ENCODE measurements at places on chromosomes 1 and 21.

GRCh38 chr1:219302697-219303096, 129.0 kb downstream of the LYPLAL1 start:
- DNase-seq: no peak

DNA sequence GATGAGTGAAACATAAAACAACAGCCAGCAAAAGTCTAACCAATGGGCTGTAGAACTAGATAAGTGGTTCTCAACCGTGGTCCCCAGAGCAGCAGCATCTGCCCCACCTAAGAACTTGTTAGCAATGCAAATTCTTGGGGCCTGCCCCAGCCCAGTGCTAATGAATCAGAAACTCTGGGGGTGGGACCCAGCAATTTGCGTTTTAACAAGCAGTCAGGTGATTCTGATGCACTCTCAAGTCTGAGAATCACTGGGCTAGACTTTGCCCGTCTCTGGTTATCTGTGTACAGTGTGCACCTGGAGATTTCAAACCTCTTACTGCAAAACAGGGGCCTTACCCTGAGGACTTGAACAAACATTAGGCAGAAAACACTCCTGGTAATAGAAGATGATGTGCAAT, 66.5 kb downstream of the PLXNA2 start:
- DNase-seq: no peak

GRCh38 chr1:10760566-10761502, 35.6 kb downstream of the CASZ1 start:
- DNase-seq: no peak

GRCh38 chr1:159229896-159230295, 25.2 kb downstream of the ACKR1 start:
- no peak for DNase-seq

GRCh38 chr1:182056601-182057366, 4.7 kb downstream of the ZNF648 start:
- no peak for DNase-seq

DNA sequence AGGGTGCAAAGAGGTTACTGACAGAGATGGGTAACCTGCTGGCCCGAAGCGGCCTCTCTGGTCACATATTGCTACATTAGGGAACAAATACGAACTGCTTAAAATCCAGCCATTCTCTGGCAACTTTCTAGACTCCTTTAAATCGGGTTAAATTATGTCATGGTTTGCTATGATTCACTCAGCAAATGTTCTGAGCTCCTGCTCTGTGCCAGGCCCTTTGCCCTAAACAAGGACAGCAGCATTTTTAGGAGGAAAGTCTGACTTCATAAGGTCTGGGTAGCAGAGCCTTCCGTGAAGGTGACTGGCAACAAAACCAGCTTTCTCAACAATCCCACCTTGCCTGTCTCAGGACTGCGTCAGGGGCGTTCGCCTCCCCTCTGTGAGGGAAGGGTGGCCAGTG, 15.4 kb downstream of the ZP4 start:
- DNase-seq: no peak

GRCh38 chr21:36663033-36663855, 35.7 kb upstream of the SIM2 start:
- DNase-seq: no peak

DNA sequence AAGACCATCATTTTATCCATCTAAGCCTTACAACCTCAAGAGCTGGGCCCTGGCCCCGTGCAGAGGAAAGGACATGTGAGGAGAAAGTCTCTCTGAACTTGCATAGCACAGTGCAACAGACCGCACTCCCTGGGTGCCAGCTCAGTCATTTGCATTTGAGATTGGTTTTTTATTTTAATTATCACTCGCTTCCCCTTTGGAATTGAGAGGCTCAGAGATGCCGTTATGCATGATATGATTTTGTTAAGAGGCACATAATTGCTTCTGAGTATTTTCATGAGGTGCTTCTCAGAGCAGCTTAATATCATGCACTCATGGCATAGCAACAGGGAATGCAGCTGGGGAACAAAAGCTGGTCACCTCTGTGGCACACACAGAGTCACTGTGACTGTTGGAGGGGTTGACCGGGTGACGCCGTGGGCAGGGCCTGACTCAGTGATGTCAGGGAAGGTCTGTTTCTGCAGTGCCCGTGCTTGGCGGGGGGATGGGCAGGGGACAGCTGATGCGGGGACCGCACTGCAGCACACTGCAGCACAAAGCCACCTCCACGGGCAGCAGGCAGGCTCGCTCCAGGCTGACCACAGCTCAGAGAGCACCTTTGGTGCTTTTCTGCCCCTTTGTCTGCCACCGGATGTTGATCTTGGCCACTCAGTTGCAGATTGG, 43.2 kb upstream of the VAMP3 start:
- no peak for DNase-seq

DNA sequence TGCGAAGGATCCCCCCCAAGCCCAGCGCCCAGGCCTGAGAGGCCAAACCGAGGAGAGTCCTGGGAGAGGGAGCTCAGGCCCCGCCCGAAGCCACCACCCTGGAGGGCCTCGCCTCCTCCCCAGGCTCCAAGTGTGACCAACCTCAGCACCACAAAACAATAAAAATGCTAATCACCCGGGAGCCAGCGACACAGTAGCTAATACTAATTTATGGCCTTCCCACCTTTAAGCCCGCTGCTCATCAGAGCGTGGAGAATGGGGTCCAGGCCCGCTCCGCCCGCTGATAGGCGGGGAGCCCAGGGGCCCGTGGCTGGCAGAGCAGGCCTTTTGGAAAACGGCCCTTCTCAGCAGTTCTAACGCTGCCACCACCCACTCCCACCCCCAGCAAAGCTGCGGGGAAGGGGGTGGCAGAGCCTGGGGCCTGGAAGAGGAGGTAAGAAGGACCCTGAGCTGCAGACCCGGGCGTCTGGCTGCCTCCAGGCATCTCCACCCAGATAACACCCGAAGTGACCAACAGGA, 20.4 kb upstream of the TAS1R2 start:
- DNase-seq: no peak

DNA sequence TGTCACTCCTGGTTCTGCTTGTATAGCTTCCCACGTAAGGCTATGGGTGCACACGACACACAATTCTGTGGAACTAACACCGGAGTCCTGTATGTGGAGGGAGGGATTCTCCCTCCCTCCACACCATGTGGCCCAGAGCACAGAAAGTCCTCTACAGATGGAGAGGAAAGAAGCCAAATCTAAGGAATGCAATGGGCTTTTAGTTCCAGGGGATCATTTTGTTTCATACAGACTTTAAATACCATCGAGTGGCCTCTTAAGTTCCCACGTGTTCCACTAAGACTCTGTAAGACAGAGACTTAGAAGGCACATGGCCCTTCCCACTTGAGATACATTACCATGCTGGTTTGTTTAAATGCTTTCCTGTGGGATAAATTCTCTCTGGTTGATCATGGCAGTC, 156.0 kb downstream of the TGFB2 start:
- DNase-seq: no peak

DNA sequence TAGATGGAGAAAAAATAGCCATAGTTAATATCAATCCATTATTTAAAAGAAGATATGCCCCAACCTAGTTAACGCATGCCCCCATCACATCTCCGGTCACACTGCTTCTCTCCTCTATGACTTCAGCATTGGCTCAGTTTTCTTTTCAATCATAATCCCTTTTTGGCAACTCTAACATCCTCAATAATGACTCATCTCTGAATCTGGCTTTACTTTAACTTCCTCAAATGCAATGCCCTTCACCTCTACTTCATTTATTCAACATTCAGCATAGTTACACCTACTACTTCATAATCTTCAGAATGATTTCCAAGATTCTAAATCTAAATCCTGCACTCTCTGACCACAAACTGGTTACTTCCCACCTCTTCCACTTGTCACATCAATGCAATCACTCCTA, 417.3 kb downstream of the USH2A start:
- DNase-seq: no peak

DNA sequence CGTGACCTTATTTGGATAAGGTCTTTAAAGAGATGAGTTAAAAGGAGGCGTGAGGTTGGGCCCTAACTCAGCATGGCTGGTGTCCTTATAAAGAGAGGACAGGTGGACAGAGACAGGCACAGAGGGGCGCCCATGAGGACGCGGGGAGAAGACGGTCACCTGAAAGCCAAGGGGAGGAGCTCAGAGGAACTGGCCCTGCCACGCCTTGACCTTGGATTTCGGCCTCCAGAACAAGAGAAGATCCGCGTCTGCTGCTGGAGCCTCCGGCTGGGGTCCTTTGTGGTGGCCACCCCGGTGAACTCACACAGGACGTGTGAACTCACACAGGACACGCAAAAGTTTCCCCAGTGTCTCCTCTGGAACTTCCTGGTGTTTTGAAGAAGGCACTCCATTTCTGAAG, 122.7 kb downstream of the SIK1 start:
- peak; percentile 15 for DNase-seq

- DNase-seq: no peak
Measured at GRCh38 chr21:41726058-41726558, 40.7 kb downstream of the RIPK4 start.

DNA sequence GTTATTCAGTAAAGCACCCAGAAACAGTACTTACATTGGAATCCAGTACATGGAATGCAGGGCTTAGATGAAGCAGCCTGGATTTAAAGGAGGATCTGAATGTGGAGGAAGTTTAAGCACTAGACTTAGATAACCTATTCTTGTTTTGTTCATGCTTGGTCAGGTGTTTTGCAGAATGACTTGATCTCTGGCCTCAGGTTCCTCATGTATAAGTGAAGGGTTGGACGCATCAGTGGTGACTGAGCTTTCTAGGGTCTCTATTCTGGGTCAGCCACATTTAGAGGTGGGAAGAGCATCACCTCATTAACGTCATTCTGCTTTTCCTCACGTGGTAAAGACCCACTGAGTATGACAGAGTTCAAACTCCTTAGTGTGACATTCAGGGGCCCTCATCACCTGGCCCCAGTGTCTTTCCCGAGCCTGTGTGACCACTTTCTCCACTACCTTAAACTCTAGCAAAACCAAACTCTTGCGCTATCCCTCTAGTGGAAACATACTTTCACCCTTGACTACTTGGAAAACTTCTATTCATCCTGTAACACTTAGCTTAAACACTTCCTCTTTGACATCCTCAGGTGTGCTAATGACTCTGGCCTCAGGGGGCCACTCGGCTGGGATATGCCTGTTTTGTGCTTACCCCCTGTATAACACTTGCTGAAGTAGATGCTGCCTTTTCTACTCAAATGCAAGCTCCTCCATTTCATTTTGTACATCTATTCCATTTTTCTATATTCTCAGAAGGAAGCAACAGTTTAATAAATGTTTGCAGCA, 871 bp upstream of the ERICH3 start:
- no peak for DNase-seq

DNA sequence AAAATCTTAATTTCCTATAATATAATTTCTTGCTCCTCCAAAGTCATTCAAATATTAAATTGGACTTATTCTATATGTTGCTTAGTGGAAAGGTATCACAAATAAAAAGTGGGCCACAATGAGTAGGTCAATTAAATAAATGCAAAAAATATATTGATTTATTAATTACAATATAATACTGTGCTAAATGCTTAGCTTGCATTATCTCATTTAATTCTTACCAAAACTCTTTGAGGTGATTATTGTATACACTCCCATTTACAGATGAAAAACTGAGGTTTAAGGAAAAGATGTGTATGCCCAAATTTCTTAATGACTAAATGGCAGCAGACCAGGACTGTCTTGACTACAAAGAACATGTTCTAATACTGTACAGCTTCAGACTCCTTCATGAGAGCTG, 325.3 kb upstream of the SGIP1 start:
- no peak for DNase-seq

DNA sequence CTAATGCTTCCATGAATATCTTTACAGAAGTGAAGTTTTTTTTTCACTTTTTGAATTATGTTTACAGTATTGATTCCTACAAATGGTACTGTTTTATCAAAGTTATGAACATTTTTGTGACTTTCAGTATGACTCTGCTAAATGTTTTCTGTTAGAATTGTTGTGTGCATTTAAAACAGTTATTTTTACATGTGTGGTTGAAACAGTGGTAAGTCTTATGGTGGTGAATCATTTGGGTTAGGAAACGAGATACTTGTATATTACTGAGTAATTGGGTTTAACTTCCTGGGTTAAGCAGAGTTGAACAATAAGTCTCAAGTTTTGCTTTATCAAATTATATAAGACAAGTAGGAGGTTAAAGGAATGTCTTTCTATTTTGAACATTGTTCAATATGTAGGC, 66.8 kb downstream of the VPS13D start:
- DNase-seq: no peak

- no peak for DNase-seq
Measured at GRCh38 chr1:163537809-163538208, 216.1 kb downstream of the NUF2 start.

DNA sequence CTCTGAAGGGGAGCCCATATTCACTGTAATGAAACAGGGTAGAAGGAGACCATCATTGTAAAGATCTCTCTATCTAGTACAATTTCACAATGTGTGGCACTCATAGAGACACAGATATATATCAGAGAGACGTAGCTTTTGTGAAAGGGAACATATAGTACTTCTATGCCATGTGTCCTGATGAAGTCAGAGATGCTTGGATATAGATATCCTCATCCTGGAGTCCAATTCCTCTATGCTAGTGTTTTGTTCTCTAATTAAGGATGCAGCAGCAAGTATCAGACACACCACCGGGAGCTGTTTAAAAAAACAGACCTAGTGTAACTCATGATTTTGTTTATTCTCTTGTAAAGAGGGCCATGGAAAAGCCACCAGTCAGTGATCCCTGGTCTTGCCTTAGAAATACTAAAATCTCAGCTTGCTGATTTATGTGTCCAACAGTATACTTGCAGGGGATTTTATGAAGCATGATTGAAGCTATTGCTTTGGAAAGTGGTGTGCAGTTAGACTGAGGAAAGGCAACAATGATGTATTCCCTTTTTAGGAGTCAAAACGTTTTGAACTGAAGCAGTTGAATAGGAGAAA, 2.5 kb downstream of the NCAM2 start:
- DNase-seq: no peak

DNA sequence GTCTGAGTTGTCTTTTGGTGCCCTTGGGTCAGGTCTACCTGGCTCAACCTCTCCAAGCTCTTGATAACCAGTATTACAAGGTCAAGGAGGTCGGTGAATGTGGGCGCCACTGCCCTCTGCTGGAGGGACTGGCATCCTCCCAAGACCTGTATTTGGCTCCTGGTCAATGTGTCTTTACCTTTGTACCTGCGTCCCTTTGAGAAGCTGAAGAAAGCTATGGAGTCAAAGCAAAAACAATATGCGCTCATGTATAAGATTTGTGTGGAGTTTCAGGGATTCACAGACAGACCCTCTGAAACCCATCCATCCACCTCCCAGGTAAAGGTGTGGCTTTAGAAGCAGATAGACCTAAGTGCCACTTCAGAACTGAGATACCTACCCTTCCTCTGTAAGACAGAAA, 61.8 kb upstream of the NBL1 start:
- peak; percentile 39 for DNase-seq

DNA sequence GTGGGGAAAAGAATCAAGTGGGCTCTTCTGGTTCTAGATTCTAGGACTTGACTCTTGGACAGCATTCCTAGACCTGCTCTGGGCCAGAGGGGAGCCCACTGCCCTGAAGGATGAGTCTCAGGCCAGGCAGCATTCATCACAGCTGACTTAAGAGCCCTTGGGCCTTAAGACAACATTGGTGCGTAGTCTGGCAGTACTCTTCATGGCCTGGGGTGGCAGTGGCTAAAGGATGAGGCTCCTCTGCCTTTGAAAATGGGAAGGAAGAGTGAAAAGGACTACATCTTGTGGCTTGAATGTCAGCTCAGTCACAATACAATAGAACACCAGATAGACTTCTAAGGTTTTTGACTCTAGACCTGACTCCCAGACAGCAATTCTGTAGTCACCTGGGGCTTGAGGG, 1415.1 kb upstream of the PRMT6 start:
- no peak for DNase-seq

- DNase-seq: no peak
Measured at GRCh38 chr1:198087831-198088230, 69.0 kb upstream of the NEK7 start.

GRCh38 chr1:245434280-245434679, 279.5 kb downstream of the KIF26B start:
- no peak for DNase-seq

- no peak for DNase-seq
Measured at GRCh38 chr1:21258331-21259134, 31.7 kb downstream of the ECE1 start.

Data from left cardiac atrium (tissue), 4 donors.